GM12892 (cell line): ENCODE measurements at places on chromosomes 11 and 22.

DNA sequence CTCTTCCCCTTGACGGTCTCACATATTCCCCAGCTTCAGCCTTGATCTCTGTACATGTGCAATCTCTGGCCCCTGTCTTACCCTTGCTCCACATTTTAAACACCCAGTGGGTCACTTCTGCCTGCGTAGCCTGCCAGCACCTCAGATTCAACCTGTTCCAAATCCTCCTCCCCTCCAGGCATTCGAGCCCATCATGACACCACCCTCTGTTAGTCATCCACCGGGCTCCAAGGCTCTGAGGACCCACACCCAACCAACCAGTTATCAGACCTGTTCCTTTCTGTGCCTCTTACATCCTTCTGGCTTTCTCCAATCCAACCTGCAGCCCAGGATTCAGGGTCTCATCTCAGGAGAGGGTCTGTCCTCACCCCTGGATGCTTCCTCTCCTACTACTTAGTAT is 119.8 kb upstream of the TBCEL start:
- no peak for DNase-seq

- DNase-seq: no peak
Measured at GRCh38 chr22:27877501-27877900, 41.6 kb downstream of the PITPNB start.

DNA sequence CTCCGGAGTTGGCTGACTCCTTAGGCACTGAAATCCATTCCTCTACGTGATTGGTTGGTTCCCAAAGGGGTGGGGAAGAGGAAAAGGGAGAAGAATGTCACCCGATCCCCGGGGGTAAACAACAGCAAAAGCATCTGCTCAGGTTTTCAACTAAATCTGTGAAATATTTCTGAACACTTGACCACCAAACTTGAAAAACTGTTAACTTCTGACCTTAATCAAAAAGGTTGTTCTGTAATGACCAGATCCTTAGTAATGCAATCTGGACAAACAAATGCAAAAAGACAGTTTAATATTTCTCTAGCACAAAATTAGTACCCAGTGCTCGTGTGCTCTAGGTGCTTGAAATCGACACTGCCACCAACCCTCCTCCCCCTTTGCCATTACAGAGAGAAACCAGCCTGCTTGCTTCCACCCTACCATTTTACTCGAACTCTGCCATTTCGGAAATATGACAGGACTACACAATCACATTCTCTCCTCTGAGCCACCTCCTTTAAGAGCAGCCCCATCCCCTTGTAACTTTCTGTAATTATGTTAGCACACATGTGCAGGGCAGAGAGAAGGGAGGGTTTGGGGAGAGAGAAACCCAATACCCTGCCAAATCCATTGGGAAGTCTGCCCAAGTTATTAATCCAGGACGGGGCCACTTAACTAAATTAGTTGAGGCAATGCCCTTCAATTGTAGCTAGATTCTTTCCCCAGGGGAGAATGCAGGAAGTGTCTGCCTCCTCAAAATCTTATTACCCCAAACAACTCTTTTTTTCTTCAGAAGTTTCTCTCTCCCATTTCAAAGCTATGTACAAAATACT is 113.8 kb downstream of the RBFOX2 start:
- DNase-seq: no peak

GRCh38 chr11:2132874-2133240 is 6.3 kb downstream of the IGF2 start:
- no peak for DNase-seq

GRCh38 chr22:46612904-46613605 is 7.1 kb upstream of the GRAMD4 start:
- no peak for DNase-seq

GRCh38 chr11:876545-876944 is 33.9 kb downstream of the TSPAN4 start:
- DNase-seq: no peak

DNA sequence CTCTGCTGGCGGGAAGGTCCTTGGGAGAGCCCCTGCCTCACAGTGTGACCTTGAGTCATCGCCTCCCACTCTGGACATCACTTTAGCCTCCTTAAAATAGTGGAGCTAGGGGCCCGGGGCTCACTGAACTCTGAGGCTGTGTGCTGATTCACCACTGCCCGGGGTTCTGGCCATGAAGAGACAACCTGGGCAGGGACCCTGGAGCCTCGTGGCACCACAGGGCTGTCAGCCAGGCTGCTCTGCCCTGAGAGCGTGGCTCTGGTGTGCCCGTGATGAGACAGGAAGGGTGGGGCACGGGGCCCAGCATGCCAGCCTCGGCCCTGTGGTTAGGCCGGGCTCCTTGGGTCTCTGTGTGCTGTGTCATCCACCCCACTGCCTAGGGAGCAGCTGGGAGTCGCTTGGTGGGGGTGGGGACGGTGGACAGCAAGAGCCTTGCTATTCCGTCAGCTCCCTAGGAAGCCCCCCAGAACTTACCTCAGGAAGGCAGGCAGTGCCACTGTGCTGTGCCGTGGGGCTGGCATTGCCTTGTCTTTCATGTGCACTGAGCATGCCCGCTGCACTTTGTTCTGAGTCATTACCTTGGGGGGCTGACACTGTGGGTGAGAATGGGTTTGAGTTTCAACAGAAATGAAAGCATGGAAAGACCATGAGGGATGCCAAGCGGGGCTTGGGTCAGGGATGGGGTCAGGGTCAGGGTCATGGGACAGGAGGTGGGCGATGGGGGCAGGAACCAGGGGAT is 31.7 kb downstream of the TPCN2 start:
- DNase-seq: no peak

DNA sequence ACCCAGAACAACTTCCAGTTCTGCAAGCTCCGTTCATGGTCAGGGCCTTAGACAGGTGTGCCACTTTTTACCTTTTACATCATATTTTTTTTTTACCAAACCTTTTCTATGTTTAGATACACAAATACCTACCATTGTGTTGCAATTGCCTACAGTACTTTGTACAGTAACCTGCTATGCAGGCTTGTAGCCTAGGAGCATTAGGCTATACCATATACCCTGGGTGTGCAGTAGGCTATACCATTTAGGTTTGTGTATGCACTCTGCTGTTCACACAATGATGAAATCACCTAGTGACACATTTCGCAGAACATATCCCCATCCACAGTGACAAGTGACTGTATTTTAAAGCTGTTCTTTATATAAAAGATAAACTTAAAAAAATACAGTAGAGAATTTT is 29.6 kb downstream of the APIP start:
- no peak for DNase-seq

DNA sequence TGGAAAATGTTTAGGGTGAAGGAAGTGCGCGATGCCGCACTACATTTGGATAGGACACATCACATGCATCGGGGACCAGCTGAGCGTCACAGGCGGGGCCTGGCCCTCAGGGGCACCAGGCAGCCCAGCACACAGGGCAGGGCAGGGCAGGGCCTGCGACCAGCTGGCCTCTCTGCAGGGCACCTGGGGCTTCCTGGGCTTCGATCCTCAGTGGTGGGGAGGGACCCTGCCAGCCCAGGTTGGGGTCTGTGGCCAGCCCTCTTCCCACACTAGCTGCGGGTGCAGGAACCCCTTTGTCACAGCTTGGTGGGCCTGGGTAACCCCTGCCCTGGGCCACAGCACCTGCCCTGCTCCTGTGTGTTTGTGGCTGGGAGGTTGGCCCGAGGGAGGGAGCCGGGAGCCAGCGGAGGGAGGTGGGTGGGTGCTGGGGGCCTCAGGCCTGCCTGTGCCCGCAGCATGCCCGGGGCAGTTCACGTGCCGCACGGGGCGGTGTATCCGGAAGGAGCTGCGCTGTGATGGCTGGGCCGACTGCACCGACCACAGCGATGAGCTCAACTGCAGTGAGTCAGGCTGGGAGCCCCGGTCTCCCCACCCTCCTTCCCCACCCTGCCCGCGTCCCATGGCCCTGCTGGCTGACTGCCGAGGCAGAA is 37.9 kb downstream of the ST14 start:
- no peak for DNase-seq

GRCh38 chr11:43852057-43852636 is 28.5 kb upstream of the ALKBH3 start:
- peak; percentile 35 for DNase-seq

GRCh38 chr11:112100462-112100861 is 13.8 kb downstream of the SDHD start:
- DNase-seq: no peak

DNA sequence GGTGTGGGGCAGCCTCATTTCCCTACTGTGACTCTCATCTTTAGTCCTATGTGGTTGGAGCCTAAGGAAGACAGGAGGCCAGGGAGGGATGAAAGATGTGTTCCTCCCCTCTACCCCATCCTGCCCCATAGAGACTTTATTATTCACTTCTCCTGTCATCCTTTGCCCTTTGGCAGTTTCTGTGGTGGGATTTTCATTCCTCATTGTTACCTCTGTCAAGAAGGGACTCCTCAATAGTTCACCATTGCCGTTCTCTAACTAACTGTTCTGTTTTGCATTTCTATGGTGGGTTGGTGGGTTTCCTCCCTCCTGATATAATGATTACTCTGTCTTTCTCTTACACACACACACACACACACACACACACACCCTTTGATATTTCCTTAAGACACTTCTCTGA is 202.3 kb downstream of the DSCAML1 start:
- DNase-seq: no peak

DNA sequence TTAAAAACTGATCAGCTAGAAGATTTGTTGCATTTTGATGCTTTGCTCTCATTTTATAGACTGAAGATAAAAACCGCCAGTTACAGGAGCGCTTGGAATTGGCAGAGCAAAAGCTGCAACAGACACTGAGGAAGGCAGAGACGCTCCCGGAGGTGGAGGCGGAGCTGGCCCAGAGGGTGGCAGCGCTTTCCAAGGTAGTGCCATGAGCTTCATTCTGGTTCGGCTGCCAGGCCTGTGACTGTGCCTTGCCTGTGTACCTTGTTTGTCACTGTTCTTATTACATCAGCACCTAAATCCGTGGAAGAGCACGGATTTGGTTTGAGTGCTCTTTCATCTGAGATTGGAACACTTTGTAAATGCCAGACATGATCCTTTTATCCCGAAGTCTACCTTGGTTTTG is 61.4 kb downstream of the PPFIA1 start:
- no peak for DNase-seq

GRCh38 chr11:86704710-86705109 is 32.3 kb upstream of the ME3 start:
- DNase-seq: no peak

DNA sequence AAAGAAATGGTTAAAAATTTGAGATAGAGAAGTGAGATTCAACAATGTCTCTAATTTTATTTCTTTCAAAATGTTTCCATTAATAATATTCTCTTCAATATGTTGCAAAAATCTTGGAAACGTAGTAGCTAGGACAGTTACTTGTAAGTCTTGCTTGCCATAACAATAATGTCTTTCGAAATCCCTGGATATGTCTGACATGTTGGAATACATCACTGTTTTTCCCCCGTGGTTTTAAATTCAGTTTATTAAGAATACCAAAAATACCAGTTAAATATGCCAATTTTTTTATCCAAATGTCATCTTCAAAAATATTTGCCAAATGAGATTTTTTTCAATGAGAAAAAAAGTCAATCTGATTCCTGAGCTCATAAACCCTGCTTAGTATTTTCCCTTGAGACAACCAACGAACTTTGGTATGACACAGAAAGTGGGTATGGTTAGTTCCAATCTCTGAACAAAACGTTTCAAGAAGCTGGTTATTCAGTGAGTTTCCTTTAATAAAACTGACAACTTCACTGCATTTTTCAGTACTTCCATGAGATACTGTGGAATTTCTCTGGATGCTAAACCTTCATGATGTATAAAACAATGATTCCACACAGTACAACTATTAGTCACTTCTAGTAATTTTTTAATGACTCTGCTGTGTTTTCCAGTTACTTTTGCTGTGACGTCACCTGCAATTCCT is 36.7 kb upstream of the AMPD3 start:
- no peak for DNase-seq

GRCh38 chr22:26860301-26860700 is 202.9 kb downstream of the MIAT start:
- DNase-seq: no peak

DNA sequence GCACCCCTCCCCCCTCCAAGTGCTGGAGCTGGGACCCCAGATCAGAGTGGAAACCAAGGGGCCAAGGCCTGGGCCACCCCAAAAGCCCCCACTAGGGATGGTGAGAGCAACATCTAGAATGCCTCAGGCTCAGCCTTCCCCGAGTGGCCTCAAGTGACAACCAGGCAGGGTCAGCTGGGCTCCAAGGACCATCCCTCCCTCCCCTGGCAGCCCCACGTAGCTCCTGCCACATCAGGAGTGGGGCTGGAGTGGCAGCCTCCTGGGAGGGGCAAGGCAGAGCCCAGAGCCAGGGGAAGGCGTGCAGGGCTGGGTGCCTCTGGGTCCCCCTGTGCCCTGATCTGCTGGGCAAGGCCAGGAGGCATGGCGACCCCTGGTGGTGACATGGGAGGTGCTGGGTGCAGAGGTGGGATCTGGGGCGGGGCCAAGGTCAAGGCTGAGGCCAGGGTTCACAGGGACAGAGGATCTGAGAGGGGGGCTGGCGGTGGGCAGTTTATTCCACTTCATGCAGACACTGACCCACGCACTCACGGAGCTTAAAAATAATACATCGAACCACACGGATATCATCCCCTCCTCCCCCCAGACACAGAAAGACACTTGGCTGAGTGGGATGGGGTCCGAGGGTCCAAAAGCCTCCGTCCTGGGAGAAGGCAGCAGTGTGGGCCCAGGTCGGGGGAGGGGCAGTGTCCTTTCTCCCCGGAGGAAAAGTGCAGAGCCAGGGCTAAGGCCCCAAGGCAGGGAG is 15.8 kb upstream of the EHD1 start:
- DNase-seq: peak; percentile 99

DNA sequence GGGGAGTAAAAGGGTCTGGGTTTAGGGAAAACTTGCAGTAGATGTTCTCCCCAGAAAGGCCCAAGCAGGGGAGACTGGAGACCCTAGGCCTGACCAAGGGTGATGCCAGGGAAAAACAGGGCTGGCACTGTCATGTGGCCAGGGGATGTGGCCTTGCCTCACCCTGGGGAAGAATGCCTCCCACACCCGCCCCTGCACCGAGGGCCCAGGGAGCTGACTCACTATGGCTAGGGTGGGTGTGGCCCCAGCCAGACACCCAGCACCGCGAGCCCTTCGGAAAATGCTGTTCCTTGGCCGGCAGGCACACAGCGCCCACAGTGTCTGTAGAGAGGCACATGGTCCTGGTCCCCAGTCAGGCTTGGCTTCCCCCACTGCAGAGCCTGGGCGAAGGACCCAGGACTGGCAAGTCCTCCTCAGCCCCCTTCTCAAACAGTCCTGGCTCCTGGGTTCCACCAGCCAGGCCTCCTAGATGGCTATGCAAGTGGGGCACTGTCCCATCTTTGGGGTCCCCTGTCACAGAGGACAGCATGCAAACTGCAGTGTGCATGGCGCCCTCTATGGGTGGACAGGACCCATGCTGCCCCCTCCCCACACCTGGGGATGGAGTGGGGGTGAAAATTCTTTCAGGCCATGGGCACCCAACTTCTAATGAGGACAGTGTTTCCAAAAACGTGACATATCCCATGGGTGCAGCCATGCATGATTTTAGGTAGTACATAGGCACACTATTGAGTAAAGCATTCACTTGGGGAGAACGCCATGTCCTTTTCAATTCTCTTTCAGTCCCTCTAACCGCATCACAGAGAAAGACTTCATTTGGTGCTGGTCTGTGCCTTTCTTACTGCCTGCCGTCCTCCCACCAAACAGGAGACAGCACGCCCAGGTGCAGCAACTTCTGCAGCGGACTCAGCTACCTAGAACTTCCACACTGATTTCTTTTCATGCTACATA is 15.2 kb downstream of the TMPRSS5 start:
- DNase-seq: no peak

- DNase-seq: peak; percentile 47
Measured at GRCh38 chr11:8262552-8263108, 1.0 kb downstream of the LMO1 start.
